ENCODE measurements at places on chromosomes 2 and 18.

DNA sequence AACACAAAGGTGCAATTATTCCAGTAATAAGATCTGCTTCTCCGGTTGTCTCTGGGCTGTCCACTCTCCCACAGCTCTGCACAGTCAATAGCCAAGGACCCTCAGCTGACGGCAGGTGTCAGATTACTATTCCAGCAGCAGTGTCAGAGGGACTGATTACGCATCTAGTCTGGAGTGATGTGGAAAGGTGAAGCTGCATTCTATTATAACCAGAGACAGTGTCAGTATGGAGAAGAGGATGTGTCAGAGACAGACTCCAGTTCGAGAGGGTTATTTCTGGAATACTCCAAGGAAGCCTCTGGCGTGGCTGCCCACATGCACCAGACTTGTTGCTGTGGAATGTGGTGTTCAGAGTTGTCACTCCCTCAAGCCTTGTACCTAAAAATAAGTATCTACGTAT is 163.6 kb upstream of the TMEM200C start:
- DNase-seq = no peak

DNA sequence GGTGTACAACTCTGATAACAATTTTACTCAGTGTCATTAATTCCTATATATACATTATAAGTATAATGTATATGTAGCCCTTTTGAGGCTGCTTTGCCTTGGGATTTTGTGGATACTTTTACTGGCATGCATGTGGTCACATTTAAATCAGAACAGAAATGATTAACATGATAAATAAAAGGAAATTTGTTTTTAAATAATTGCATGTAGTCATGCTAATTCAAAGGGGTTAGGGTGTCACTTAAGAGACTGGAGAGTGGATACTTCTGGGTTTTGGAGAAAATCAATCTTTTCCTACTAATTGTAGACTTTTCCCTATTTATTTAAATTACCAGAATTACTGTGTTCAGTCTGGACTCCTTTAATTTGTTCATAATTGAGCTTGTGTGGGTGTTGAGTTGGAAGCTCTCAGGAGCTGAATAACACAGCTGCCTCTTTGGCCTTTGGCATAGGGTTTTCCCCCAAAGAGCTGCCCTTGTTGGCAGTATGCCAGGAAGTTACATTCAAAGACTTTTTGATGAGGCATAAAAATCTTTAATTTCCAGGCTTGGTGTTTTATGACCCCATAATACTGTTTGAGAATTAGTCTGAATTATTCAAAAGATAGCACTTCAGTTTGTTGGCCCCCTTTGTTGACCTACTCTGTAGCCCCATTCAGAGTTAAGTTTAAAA is 484.7 kb upstream of the NRP2 start:
- DNase-seq = no peak

GRCh38 chr2:115584507-115584906 is 1142.1 kb downstream of the DPP10 start:
- DNase-seq = no peak

- no peak for DNase-seq
Measured at GRCh38 chr2:49490710-49491109, 336.4 kb upstream of the FSHR start.

DNA sequence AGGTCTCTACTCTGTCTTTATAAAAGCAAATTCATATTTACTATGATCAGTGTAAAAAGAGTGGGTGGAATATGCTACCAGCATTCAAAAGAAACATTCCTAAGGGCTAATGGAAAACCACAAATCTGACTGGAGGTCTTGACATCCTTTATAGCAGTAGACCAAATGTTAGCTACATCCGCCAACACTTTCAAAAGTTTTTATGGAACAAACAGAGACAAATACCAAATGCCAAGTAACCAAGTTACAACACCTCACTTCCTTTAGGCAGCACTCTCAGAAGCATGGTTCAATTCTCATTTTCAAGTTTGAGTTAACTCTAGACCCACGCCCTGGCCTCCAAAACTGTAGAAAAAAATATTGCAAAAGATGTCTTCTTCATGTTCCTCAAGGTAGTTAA is 78.3 kb upstream of the SETBP1 start:
- DNase-seq = no peak

DNA sequence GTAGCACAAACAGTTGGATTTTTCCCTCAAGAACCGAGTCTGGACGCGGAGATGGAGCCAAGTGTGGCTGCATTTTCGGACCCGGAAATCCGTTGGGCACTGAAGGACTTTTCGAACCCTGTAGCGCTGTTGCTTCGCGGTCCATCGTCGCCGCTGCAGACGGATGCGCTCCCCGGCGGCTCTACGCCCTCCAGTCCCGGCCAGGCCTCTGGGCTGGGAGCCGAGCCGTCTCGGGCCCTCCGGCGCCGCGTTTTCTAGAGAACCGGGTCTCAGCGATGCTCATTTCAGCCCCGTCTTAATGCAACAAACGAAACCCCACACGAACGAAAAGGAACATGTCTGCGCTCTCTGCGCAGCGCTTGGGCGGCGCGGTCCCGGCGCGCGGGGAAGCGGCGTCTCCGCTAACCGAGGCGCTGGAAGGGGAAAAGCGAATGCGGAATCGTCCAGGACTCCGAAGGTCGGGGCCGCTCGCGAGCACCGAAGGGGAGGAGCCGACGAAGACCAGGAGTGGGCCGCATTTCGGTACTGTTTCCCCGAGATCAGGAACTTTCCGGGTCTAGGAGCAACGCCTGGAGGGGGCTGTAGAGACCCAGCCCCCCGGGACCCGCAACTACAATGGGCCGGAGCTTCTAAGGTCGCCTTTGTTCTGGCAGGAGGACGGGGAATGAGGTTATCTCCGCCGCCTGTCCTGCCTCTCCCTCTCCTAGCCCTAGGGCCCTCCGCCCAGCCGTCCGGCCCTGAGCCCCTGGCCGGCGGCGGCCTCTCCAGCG is 3.2 kb downstream of the EMX1 start:
- DNase-seq = no peak

GRCh38 chr18:77058290-77058835 is 74.2 kb downstream of the MBP start:
- DNase-seq = no peak

- DNase-seq = no peak
Measured at GRCh38 chr2:201904538-201905420, 98.4 kb downstream of the CDK15 start.
